ENCODE measurements at places on chromosomes 11 and 22.

DNA sequence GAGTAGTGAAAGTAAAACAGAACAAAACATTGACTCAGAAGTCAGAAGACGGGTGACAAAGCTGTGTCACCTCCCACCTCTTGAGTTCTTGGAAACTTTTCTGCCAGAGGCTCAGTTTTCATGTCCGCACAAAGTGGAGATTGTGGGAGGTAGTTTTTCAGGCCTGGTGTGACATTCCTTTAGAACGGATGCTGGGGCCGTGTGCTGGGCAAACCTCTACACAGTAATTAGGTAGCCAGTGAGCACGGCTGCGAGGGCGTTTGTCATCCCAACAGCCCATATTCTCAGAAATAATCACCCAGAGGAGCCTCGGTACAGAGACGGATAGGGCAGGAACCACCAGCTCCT lies 1054.4 kb downstream of the TBC1D22A start:
- no peak for DNase-seq

DNA sequence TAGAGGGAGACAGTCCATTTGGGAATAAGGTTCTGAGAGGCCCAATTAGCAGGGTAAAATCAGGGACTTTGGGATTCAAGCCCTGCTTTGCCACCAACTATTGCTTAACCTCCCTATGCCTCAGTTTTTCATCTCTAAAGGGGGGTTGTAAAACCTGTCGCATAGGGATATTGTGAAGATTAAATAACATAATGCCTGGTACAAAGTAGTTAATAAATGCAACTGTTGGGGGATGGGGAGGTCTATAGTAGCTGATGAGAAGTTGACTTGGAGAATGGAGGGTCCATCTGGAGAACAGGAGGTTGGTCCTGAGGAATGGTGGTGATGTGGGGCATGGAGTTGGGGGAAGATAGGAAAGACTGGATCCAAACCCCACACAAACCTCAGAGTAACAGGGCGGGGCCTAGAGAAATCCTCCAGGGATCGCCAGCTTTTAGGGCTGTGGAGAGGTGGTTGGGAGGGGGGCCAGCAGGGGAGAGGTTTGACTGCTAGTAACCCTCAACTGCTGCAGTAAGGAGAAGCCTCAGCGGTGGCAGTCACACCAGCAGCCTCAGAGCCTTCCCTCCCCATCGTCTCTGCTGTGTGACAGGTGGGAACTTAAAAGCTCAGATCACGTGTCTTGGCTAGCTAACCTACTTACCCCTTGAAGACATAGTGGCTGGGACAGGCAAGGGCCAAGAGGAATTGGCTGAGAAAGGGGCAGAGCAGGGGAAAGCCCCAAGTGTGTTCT lies 1.1 kb upstream of the ABCG4 start:
- DNase-seq: no peak

- no peak for DNase-seq
These were observed 8.9 kb upstream of the SEPTIN5 start for GRCh38 chr22:19705181-19705934.

DNA sequence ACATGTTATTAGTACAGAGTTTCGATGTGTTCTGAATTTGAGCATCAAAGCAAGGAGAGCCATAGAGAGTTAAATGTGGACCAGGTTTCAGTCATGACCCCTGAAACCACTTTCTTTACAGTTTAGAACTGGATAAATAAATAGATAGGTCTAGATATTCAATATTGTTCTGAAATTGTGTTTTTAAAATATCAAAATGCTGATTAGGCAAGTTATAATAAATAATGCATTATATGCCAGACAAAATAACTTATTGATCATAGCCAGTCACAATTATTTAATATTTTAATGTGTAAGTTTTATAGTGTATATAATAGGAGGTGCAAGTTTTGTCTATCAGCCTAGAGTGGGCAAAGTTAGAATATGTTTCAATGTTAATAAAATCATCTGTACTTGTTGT lies 569.5 kb downstream of the METTL15 start:
- DNase-seq: no peak

DNA sequence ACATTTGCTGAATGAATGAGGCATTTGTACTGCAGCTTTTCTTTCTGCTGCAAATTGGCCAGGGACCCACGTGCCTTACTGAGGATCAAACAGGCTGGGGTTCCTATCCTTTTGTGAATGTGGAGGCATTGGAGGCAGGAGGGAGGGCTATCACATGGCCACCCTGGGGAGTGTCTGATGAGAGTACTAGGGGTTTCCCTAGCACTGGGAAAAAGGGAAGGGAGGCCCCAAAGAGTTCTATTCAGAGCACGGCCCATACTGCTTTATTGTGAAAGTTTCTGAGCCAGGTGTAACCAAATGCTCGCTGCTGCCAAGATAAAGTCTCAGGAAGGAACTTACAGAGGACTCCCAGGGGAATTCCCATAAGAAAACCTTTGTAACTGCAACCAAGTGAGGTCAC lies 78.4 kb upstream of the ANO1 start:
- no peak for DNase-seq

DNA sequence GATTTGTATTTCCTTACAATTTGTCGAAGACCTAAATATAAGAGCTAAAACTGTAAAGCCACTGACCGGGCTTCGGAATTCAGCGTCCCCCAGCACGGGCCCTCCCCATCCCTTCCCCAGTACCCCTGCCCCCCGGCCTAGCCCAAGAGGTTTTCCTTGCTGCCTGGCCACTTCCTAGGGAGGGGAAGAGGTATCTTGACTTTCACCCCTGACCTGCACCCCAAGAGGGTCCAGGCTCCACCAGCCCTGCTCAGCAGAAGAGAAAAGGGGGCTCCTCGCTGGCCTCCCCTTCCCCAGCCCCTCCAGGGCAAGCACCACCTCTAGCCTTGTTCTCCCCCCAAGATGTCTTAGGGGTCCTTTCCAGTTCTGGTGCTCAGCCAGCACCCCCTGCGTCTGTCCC lies 26.1 kb upstream of the CARS1 start:
- DNase-seq: no peak

- no peak for DNase-seq
These were observed 18.2 kb downstream of the KCNJ4 start for GRCh38 chr22:38436629-38437395.

DNA sequence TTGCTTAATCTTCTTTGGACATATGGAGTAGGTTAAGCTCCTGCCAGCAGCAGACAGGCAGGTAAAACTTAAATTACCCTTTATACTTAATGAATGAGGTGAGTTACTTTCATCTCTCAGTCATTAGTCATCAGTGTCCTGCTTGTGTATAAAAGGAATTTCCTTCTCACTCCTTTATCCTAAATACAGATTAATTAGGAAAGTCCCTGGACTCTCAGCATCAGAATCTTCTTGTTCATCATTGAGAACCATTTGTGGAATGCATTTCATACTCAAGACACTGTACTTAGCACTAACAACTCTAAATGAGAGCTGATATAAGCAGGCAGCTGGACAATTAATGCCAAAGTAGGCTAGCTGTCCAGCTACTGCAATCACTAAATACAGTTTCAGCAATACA lies 630.4 kb downstream of the METTL15 start:
- no peak for DNase-seq

DNA sequence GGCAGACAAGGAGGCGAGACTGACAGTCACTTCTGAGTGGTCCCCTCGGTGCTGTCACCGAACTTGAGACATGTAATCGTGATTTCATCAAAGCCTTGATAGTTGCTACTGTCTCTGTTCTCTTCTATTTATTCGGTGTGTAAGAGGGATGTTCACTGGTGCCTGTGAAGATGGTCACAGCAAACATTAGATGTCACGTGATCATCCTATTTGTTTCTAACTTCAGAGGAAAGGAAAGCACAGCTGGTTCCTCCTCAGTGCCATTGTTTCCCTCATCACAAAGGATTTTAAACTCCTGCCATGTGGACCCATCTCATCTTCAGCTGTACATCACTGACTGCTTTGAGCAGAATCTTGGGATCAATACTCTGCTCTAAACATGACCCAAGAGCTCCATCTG lies 73.1 kb upstream of the CLMP start:
- no peak for DNase-seq

- DNase-seq: no peak
These were observed 5.3 kb downstream of the MALAT1 start for GRCh38 chr11:65503949-65504673.

DNA sequence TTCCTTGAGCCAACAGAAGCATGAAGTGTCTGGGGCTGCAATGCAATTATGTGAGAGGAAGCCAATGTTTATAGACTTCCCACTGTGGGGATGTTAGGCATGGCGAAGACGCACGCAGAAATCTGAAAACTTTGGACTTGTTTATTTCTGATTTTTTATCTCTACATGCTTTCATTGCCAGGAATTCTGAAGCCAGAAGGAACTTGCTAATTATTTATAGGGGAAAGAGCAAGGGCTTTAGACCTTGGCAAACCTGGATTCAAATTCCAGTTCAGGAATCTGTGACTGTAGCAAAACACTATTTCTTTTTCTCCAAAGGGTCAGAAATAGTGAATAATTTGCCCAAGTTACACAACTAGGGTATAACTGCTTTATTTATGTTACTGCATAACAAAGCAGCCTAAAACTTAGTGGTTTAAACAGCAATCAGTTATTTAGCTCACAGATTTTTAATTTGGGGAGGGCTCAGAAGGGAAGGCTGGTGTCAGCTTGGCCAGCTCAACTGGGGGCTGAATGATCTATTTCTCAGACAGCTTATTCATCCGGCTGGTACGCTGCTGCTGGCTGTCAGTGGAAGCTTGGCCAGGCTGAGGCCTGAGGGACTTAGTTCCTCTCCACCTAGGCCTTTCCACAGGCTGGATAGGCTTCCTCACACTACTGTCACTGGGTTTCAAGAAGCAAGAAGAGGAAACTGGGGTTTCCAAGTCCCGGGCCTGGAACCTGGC lies 1.9 kb upstream of the OR6Q1 start:
- DNase-seq: no peak

- no peak for DNase-seq
These were observed 83.0 kb downstream of the TRAF6 start for GRCh38 chr11:36427079-36427478.

- no peak for DNase-seq
These were observed 25.2 kb downstream of the CAPN1 start for GRCh38 chr11:65206901-65207300.

GRCh38 chr11:131888230-131888855 lies 517.9 kb downstream of the NTM start:
- peak; percentile 82 for DNase-seq

- no peak for DNase-seq
These were observed 48.4 kb upstream of the MUC15 start for GRCh38 chr11:26620282-26621045.

DNA sequence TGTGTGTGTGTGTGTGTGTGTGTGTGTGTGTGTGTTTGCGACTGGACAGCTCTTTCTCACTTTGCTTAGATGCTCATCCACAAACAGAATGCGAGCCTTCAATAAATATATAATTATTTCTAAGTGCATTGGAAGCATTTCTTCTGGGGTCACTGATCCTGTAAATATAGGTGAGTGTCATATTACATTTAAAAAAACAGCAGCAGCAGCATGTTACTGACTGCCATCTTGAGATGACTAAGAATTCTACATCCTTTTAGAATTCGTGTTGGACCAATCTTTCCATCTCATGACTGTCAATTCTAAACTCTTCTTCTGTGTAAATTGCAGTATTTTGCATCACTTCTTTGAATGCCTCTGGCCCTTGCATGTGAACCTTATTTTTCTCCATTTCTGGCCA lies 238.0 kb upstream of the DDI1 start:
- DNase-seq: no peak

- no peak for DNase-seq
These were observed 49.5 kb downstream of the LMO2 start for GRCh38 chr11:33842236-33842915.

DNA sequence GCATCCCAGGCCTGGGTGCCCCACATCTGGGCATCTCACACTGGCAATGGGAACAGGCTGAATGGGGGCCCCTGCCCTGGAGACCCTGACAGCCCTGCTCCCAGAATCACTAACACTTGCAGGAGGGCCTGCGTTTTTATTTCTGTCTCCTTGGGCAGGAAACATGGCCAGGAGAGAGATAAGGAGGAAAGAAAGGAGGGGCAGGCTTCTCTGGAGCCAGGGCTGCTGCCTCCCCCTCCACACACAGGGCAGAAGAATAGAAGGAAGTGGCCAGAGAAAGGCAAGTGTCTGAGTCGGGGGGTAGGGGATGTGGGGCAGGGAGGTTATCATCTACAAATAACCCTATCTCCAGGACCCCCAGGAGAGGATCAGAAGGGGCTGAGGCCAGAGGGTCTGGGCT lies 25.5 kb upstream of the TSPAN18 start:
- DNase-seq: no peak

- DNase-seq: no peak
These were observed 37.3 kb upstream of the SLC22A12 start for GRCh38 chr11:64553554-64554201.

DNA sequence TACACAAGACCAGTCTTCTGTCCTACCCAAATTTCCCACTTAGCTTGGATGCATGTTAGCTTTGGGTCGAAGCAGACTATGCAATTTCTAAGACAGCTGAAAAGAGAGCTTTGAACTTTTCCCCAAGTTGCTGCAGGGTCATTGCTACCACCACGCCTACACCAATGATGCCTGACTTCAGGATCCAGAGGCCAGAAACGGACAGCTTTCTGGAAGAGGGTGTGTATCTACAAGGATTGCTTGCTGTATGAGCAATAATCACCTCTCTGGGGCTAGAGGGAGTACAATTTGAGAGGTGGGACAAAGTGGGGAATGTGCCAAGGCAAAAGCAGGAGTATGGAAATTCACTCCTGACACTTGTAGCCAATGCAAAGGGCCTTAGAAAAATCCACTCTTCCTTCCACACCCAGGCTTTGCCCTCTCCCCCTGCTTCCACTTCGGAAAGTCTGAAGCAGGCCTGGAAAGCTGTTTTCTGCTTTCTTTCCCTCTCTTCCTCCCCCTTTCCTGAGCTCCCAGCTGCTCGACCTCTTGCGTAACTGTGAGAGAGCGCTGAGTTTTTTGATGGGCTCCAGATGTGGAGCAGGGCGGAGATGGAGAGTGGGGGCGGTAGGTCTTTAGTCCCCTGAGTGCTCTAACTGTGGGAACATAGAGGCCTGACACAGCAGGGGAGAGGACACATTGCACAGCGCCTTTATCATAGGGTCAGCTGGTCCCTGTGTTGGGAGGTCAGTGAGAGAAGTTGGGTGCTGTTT lies 2.1 kb upstream of the PHLDB1 start:
- peak; percentile 92 for DNase-seq

DNA sequence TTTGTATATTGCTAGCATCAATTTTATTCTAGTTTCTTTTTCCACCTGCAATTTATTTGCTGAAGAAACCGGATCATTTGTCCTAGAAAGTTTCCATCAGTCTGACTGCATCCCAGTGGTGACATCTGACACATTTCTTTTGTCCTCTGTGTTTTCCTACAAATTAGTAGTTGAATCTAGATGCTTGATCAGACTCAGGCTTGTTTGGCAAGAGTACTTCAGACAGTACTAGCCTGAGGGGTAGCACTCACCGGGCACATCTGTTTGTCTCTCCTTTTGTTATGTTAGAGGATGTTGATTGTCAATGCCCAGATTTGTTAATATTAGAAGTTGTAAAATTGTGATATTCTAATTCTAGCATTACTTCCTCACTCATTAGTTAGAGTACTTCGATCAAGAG lies 204.8 kb downstream of the SWAP70 start:
- no peak for DNase-seq
